Midbrain (tissue), 1 donor: ENCODE measurements at places on chromosomes 4 and X.

DNA sequence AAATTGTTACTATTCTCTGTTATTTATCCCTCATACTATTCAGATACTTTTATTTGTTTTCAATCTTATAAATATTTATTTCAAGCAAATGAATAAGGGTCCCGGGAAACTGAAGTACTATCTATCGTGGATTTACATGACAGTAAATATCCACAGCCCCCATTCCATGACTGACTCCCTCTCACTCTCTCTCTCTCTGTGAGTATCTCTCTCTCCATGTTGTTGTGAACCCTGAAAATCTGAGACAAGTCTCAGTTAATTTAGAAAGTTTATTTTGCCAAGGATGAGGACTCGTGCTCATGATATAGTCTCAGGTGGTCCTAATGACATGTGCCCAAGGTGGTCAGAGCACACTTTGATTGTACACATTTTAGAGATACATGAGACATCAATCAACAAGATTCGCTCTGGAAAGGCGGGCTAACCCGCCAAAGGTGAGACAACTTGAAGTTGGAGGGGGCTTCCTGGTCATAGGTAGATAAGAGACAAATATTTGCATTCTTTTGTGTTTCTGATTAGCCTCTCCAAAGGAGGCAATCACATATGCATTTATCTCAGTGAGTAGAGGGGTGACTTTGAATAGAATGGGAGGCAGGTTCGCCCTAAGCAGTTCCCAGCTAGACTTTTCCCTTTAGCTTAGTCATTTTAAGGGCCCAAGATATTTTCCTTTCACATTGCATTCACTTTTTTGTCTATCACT, 986.4 kb downstream of the NLGN4X start:
- DNase-seq, result no peak

- DNase-seq, result no peak
Observed at GRCh38 chr4:8920289-8920965, 48.8 kb upstream of the HMX1 start.

DNA sequence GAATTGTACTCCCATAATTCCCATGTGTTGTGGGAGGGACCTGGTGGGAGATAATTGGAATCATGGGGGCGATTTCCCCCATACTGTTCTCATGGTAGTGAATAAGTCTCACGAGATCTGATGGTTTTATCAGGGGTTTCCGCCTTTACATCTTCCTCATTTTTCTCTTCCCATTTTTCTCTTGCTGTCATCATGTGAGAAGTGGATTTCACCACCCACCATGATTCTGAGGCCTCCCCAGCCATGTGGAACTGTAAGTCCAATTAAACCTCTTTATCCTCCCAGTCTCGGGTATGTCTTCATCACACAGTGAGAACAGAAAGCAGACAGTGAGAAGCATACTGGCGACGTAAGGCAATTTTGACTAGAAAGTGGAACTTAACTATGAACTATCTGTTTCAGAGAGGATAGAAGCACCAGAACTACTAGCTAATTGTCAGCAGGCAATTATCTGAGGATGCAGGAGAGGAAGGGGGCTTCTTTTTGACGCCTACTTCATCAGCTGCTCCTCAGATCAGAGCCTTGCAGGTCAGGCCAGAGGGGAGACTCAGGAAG, 8.5 kb upstream of the GPR50 start:
- no peak for DNase-seq

DNA sequence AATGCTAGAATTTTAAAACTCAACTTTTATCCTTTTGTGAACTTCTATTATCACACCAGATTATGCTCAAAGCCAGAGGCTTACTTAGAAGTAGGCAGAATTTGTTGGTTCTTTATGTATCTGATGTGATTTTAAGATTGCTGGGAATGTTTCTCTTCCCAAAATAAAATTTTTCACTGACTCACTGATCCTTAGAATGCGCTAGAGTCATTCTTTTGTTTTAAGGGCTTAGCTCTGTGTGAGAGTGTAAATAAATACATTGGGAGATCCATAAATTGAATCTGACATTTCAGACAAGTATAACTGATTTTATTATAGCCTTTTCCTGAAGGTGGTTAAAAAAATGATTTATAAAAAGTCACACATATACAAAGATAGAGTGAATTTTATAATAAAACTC, 101.3 kb downstream of the LARP1B start:
- no peak for DNase-seq

DNA sequence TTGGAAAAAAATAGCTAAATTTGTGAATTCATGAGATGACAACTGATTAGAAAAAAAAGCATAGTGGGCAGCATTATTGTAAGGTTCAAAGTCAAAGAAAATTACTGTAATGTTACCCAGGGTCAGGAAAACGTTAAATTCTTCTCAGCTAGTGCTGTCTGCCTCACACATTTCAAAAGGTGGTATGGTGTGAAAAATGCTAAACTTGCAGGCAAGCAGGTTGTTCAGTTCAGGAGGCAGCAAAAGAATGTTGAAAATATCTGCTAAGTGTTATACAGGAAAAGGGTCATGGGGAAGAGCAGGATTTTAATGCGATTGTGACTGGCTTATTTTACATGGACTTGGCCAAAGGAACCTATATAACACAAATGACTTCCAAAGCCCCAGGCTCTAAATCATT, 232.5 kb upstream of the NDST3 start:
- no peak for DNase-seq

DNA sequence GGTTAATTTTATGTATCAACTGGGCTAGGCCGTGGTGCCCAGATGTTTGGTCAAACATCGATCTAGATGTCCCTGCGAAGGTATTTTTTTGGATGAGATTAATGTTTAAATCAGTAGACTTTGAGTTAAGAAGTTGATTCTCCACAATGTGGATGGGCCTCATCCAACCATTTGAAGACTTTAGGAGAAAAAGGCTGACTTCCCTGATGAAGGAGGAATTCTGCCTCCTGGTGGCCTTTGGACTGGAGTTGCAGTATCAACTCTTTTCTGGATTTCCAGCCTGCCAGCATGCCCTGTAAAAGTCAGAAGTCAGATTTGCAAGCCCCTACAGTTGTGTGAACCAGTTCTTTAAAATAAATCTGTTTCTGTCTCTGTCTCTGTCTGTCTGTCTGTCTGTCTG, 91.4 kb downstream of the STK32B start:
- peak; percentile 5 for DNase-seq

DNA sequence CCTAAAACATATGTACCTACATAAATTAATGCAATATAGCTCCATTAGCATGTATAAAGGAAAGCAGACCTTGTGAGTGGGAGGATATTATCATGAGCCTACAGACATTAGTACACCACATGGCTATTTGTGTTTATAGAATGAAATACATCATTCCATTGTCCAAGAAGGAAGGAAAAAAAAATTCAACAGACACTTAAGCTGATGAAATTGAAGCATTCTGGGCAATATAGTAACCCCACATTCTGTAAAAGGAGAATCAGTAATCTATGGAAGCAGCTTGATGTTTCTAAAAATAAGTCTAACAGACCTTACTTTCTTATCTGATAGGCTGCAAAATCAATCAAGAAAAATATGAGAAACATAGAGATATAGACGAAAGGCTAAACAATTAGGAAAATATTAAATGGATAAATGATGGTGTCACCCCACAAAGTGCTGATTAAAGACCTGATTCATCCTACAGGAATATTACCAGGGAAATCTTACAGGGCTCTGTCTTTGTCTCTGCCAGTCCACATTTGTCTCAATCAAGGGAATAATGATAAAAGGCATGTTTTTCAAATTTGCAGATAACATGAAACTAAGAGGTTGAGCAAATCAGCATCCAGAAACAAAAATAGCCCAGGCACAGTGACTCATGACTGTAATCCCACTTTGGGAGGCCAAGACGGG, 76.8 kb downstream of the COMMD8 start:
- DNase-seq, result no peak

- no peak for DNase-seq
Observed at GRCh38 chrX:11589641-11590040, 76.1 kb downstream of the ARHGAP6 start.

DNA sequence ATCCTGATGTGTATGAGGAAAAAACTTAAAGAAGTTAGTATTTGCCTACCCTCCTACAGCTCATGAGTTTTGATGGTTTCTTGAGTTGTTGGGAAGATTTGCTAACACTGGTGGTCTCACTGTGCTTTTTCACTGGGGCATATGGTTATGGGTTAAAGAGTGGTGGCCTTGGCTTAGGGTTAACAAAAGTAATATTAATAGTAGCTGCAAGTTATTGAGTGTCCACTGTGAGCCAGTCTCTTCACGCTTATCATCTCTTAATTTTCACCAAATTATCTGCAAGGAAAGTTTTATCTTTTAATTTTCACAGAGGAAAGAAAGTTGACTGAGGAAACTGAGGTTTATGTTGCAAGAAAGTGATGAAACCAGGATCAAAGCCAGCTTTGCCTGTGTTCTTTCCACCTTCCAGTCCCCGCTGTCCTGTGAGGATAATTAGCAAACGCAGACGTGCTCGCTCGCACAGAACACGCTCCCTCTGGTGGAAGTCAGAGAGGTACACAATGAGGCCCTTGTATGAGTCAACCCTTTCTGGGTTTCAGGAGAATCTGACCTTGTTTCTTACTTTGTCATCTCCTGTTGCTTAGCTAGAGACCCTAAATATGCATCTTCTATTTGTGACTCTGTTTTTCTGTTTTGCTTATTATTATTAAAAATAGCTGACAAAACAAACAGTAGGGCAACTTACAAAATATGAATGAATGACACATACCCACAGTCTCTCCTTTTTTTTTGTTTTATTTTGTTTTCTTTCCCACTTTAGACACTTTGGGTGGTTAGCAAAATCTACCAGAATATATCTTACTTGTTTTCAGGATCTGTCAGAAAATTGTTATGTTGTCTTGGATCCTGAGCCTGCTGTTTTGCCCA, 94.3 kb downstream of the DDIT4L start:
- DNase-seq, result peak; percentile 13

DNA sequence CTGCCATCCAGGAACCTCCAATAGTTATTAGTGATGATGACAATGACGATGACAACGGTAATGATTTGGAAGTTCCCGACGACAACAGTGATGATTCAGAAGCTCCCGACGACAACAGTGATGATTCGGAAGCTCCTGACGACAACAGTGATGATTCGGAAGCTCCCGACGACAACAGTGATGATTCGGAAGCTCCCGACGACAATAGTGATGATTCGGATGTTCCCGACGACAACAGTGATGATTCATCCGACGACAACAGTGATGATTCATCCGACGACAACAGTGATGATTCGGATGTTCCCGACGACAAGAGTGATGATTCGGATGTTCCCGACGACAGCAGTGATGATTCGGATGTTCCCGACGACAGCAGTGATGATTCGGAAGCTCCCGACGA, 14.7 kb downstream of the CXCR3 start:
- no peak for DNase-seq

- DNase-seq, result no peak
Observed at GRCh38 chrX:113157496-113157895, 316.9 kb upstream of the AMOT start.

GRCh38 chr4:74335341-74336021, 27.2 kb downstream of the EPGN start:
- DNase-seq, result no peak

DNA sequence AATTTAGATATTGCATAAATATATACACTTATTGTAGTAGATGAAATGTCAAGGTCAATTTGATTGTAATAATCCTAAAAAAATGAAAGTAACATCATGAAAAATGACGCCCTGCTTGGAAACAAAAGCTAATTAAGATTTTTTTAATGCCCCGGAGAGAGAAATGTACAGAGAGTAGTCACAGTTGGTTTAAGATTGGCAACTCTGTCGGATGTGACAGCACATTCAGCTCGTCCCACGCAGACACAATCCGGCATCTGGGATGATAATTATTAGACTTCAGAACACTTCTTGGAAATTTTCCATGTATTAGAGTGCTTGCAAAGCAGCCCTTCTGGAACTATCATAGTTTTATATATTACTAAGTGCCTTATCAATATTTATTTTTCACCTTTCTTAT, 478.0 kb downstream of the PDHA2 start:
- no peak for DNase-seq

- no peak for DNase-seq
Observed at GRCh38 chrX:21408788-21409187, 34.6 kb downstream of the CNKSR2 start.

- peak; percentile 14 for DNase-seq
Observed at GRCh38 chr4:154958621-154959358, 177.7 kb downstream of the RBM46 start.

DNA sequence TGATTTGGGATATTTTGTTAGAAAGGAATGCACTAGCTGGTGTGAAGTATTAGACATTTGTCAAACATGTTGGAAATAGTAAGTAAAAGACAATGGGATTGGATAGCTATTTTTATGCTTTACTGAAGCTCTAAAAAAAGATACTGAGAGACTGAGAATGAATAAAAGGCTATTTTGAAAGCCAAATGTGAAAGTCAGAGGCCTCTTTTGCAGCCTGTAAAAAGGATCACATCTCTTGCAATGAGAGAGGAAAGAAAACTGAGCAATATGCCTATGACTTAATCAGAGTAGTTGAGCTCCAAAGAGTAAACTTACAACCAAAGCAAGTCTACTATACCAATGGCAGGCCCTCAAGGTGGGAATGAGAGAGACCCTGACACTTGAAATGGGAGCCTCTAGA, 212.6 kb upstream of the LCORL start:
- no peak for DNase-seq

DNA sequence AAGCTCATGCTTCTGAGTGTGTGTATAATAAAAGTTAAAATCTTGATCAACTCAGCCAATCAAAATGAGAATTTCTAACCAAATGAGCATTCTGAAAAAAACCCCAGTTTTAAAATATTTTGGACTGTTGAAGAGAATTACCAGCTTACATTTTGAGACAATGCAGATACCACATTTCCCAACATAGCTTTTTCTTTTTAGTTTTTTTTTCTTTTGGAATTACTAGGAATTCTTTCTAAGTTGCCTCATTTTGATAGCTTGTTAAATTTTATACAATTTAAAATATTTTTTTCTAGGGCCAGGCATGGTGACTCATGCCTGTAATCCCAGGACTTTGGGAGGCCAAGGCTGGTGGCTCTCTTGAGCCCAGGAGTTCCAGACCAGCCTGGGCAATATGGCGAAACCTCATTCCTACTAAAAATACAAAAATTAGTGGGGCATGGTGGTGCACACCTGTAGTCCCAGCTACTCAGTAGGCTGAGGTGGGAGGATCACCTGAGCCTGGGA, 2.2 kb downstream of the RP2 start:
- DNase-seq, result no peak

DNA sequence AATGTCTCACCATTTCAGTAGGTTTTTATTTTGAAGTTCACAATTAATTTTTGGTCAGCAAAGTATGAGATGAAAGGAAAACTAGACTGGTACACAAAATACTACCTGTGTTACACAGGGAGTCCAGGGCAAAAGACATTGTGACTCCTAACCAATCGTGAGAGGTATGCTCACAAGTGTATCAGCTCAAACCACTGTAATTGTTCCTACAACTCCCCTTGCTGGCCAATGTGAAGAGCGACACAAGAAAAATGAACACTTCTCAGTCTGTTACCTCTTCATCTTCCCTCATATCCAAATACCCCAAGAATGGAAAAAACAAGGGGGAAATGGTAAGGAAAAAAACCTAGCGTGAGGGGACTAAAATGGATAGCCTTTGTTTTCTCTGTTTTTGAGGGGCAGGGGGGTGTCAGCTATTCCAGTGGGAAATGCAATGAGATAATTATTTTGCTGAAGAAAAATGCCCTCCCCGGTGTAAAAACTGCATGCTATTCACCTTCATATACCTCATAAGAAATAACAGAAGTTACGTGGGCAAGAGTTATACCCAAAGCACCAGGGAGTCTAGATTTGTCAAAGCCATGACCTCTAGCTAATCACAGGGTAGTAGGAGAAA, 30.6 kb upstream of the NSUN7 start:
- DNase-seq, result no peak
